ENCODE measurements at places on chromosomes 3 and 15.
A peak's percentile ranks its signal among the peaks of the same experiment; 100 is the strongest.

- DNase-seq: no peak
Observed at GRCh38 chr3:148006508-148006907, 597.3 kb downstream of the ZIC1 start.

- no peak for DNase-seq
Observed at GRCh38 chr15:37028625-37029296, 71.6 kb downstream of the MEIS2 start.

DNA sequence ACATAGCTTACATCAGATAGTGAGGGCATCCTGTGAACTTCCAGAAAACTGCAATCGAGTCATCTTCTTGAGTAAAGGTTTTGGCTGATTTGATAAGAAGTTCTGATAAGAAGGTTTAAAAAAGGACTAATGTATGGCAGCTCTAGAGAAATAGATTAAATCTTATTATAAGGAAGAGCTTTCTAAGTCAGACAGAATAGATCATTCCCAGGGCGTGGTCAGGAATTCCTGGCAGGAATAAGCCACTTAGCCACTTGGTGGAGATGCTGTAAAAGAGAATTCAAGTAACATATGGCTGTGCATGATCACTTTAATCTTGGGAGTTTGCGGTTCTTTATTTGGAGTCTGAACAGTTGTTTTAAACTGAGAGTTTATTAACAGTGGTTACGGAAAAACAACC lies 17.4 kb downstream of the PGBD4 start:
- DNase-seq: no peak

GRCh38 chr3:149658744-149659497 lies 1.1 kb upstream of the WWTR1 start:
- no peak for DNase-seq

DNA sequence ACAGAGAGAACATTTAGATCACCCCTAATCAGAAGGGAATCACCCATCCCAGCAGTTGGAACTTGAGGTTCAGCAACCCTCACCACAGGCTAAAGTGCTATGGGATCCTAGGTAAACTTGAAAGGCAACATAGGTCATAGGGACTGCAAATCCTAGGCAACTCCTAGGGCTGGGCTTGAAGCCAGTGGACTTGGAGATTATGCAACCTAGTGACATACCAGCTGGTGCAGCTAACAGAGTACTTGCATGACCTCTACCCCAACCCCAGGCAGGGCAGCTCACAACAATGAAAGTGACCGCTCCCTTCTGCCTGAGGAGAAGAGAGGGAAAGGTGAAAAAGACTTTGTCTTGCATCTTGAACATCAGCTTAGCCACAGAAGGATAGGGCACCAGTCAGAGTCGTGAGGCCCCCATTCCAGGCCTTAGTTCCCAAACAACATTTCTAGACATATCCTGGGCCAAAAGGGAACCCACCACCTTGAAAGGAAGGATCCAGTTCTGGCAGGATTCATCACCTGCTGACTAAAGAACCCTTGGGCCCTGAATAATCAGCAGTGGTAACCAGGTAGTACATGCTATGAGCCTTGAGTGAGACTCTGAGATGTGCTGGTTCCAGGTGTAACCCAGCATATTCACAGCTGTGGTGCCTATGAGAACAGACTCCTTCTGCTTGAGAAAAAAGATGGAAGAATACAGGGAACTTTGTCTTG lies 37.6 kb upstream of the FBN1 start:
- no peak for DNase-seq

GRCh38 chr3:49867871-49868321 lies 1.8 kb downstream of the CAMKV start:
- DNase-seq: peak; percentile 43

GRCh38 chr3:128907706-128908445 lies 28.5 kb downstream of the ACAD9 start:
- no peak for DNase-seq

GRCh38 chr3:160184655-160185054 lies 40.6 kb upstream of the C3orf80 start:
- DNase-seq: no peak

- DNase-seq: no peak
Observed at GRCh38 chr15:77292969-77293558, 126.8 kb downstream of the PEAK1 start.

DNA sequence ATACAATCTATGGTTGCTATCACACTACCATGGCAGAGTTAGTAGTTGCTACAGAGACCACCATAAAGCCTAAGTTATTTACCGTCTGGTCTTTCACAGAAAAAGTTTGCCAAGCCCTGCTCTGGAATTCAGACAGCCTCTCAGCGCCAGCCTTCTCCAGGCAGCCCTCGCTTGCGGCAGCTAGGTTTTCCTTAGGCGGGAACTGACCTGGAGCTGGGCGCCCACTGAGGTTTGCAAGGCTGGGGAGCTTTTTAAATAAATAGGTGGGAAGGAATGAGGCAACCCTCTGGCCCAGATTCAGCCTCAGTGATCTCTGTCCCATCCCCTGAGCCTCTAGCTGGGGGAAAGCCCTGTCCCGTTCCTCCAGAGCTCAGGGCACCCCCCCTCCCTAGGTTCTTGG lies 1.2 kb downstream of the CTSH start:
- DNase-seq: no peak

GRCh38 chr3:122451371-122451770 lies 35.5 kb upstream of the WDR5B start:
- DNase-seq: no peak

DNA sequence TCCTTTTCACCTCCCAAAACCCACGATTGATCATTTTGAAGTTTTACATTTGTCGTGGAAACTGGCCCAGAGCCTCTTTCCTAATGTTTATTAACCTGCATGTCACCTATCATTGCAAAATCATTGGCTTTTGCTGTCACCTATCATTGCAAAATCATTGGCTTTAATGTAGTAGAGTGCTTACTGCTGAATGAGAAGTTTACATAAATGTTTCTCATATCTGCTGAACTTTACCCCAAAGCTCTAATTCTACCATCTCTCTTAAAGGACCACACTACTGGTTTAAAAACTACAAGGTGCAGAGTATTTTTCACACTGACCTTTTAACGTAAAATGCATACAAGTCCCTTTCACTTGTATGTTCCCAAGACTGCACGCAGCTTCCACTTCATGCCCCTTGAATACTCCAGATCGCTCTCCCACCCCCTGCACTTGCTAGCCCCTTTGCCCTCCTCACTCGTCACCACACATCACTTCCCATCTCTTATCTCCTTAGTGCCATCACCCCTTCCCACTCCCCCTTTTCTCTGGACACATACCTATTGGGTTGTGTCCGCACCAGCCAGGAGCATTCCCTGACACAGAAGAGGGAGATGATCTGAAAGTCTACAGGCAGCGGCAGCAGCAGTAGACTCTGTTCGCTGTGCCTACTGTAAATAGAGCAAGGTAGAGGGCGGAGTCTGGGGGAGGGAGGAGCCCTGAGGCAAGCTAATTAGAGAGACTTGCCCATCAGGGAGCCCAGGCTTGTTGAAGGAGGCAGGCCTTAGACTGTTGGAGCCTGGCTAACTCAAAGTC lies 30.2 kb upstream of the ATOSA start:
- no peak for DNase-seq

- DNase-seq: no peak
Observed at GRCh38 chr15:53555226-53555625, 204.2 kb downstream of the WDR72 start.

GRCh38 chr3:88235102-88235501 lies 85.3 kb downstream of the C3orf38 start:
- DNase-seq: no peak

- no peak for DNase-seq
Observed at GRCh38 chr3:134404366-134404885, 30.2 kb upstream of the AMOTL2 start.

DNA sequence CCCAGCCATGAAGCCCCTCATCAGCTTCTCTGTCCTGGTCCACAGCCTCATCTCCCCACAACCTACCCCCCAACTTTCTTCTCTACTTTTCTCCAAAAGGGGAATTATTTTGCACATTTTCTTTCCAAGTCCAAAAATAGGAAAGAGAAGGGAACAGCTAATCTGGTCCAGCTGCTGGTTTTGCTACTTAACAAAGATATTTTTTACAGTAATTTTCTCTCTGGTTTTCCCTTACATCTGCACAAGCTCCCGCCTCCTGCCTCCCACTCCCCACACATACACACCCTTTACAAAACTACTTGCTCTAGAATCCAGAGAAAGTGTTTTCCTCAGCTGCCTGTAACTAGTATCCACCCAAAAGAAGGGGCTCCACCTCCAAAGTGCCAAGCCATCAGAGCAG lies 177.2 kb downstream of the POLR2M start:
- DNase-seq: no peak

DNA sequence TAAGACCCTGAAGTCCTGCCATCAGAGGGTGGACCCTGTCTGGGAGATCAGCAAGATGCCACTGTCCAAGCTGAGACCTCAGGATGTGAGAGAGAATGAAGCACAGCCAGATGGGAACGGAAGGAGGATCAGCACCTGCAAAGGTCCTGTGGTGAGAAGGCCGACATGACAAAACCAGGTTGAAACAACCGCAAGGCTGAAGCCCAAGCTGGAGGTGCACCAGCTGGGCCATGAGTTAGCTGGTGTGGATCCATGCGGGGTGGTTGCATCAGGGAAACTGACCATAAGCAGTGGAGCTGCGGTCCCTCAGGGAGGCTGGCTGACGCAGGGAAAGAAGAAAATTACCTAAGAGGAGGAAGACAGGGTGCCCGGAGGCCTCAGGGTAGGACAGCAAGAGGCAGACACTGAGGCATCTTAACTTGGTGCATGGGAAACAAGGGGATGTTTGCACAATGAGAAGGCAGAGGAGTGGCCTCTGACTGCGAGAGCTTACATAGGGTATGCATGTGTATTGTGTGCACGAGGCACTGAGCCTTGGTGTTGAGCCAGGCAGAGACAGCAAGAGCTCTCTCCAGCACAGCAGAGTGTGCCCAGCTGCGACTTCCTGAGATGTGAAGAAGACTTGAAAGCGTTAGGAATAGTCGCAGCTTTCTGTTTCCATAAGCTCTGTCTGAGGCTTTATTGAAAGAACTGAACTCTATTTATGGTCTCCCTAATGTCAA lies 497.7 kb downstream of the OCA2 start:
- no peak for DNase-seq

GRCh38 chr3:172713316-172713715 lies 2.4 kb upstream of the NCEH1 start:
- DNase-seq: no peak

GRCh38 chr3:11718637-11719405 lies 75.1 kb upstream of the VGLL4 start:
- peak; percentile 68 for DNase-seq

DNA sequence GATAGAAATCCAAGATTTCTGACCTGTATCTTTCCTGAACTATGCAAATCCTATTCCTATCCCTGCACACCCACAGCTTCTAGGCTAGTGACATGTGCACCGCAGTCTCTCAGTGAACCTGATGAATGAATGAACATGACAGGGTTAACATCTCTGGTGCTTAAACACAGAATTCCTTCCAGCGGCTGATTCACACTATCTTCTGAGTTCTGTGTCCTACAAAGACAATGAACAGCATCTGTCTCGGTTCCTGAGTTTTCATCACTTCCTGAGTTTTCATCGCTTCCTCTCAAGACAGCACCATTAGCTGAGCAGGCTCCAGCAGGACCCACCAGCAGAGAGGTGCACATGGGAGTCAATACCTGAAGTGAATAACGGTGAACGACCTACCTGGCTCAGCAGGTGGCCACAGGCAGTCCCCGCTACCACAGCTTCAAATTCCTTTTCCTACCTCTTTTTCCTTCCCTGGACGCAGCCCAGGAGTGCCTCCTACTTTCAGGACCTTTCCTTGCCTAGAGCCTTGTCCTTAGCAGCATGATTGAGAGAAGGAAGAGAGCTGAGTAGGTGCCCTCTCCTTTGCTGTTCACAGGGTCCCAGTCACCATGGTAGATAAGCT lies 113.5 kb downstream of the IGF2BP2 start:
- no peak for DNase-seq

DNA sequence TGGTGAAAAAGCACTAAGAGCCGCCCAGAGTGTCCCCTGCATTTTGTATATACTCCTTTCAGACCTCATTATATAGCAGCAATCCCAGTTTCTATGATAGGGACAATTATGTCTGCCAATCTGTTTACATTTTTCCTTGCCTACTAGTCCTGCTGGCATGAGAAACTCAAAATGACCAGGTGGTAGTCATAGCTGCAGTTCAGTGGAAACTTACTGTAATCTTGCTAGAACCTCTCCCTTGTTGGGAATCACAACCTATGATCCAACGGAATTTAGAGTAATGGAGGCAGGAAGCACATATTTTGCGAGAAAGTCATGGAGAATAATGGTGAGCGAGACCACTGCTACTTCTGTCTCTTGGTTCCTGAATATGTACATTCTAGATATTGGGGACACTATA lies 28.6 kb upstream of the MINAR1 start:
- DNase-seq: no peak

DNA sequence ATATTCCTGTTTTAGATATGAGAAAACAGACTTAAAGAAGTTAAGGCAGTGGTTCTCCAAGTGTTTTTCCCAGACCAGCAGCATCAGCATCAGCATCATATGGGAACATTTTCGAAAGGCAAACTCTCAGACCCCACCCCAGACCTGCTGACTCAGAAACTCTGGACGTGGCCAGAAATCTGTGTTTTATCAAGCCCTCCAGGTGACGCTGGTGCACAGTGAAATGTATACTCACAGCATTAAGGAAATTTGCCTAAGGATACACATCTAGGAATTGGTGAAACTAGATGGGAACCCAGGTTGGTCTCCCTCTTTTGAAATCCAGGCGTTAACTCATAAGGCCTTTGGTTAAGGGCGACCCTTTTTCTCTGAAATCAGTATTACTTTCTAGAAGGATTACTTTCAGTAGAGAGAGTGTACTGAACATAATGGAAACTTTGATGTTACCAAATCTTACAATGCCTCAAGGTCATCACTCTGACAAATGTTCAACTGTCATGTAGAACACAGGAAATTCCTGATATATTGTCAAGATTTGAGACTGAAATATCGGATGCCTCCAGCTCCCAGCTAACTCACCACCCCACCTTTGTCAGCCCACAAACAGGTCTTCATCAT lies 910.2 kb downstream of the ROBO1 start:
- DNase-seq: no peak

DNA sequence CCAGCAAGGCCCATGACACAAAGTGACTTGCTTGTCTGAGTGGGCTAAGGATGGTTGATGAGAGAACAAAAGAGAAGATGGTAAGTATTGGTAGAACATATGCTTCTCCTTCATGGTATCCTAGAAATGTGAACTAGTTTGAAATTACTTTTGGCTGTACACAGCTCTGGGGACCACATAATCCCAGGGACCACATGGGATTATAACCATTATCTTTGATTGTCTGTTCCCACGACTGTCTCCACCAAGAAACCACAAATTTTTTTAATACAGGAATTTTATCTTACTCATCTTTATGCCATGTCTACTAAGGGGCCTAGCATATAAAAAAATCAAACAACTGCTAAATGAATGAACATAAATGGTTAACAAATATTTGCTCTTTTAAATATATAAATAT lies 155.3 kb upstream of the PRICKLE2 start:
- no peak for DNase-seq

GRCh38 chr3:10292505-10293419 lies at the start of gene GHRL:
Gene GHRL (minus strand): TSS chr3:10292947. CDS start chr3:10290180, 2,767 bp downstream.
- DNase-seq: no peak

GRCh38 chr3:184307915-184308314 lies 6.5 kb upstream of the EIF4G1 start:
- DNase-seq: no peak

Measured in activated naive CD4-positive, alpha-beta T cell treated with anti-CD3 and anti-CD28 coated beads for 36 hours (primary cell).